Tibial nerve (tissue), 4 donors: ENCODE measurements at places on chromosomes 3 and 15. TPM values are rescaled to one million over a fixed set of nuclear protein-coding genes. Genes with fewer than 3 reads are reported as not detected.
A peak's percentile ranks its signal among the peaks of the same experiment; 100 is the strongest.

SNTN gene
- not detected for total RNA-seq

LTF gene
- total RNA-seq = not detected

EXD1 gene
- total RNA-seq = not detected

ABI3BP gene
- total RNA-seq = 148 TPM

NBEAL2 gene
- total RNA-seq = 92.1 TPM

DPPA4 gene
- total RNA-seq = not detected

CYP19A1 gene
- 124 TPM for total RNA-seq

GRCh38 chr3:107745354-107745753 is 222.6 kb downstream of the BBX start:
- no peak overlapping the region for H3K4me3 ChIP-seq
- DNase-seq = no peak
- no peaks in the 10 kb centered on the region for H3K36me3 ChIP-seq
- no peaks in the 10 kb centered on the region for H3K27me3 ChIP-seq

DNA sequence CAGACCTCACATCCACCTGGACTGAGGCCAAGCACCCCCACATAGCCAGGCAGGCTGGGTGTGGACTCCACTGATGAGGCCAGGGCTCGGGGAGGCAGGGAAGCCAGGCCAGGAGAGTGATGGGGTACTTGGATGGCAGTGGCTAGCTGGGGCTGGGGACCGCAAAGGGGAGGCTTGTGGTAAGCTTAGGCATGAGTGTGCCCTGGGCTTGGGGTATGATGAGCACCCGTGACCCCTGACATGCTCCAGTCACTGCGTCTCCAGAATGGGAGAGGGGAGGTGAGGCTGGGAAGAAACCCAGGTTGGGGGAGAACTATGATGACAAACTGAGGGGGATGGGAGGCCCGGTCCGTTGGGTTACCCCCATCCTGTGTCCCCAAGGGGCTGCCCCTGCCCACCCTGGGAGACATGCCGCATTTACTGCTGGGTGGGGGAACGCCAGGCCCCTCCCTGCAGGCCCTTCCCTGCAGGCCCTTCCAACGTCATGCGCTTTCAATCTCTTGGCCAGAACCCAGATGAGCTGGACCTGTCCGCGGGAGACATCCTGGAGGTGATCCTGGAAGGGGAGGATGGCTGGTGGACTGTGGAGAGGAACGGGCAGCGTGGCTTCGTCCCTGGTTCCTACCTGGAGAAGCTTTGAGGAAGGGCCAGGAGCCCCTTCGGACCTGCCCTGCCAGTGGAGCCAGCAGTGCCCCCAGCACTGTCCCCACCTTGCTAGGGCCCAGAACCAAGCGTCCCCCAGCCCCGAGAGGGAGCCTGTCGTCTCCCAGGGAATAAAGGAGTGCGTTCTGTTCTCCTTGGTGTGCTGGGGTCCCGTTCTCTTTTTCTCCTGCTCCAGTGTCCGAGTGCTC is 34.1 kb downstream of the TSPAN3 start:
- H3K36me3 ChIP-seq = no peaks in the 10 kb centered on the region
- H3K27ac ChIP-seq = no peak overlapping the region
- no peak overlapping the region for H3K4me3 ChIP-seq

DNA sequence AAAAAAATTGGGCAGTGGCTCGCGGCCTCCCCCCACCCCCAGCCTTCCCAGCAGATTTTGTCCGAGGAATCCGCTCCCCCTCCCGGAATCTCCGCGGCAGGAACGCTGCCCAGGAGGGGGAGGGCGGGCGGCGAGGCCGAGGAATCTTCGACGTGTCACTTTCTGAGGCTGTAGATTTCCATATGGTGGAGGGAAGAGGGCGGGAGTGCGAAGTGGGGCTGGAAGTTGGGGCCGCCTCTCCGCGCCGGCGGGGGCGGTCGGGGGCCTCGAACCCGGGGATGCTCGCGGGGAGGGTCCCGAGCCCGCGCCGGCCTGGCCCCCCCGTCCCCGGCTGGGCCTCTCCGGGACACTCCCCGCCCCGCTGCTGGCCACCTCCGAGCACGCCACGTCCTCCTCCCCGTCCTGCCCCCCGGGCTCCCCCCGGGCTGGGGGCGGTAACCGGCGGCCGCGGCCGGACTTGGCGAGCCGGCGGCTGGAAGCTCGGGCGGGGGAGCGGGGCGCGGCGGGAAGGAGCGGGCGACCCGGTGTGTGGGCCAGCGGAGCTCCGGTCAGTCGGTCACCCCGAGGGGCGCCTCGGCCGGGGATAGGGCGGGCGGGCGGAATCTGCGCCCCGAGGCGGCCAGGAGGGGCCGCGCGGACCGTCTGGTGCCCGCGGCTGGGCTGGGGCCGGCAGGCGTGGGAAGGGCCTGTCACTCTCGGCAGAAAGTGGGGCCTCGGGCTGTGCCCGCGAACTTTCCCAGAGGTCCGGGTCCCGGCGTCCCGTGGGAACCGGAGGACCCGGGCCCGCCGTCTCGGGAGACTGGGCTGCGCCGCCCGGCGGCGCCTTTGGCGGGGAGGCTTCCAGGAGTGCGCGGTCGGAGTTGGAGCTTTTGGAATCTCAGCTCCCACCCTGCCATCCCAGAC is 951 bp downstream of the FNDC3B start:
- H3K4me3 ChIP-seq = peak overlapping the region; percentile 98
- H3K4me1 ChIP-seq = no peaks in the 10 kb centered on the region
- peaks cover 4% of the 10 kb centered on the region for H3K36me3 ChIP-seq
- H3K27ac ChIP-seq = peak overlapping the region; percentile 100

- H3K27ac ChIP-seq = no peak overlapping the region
- no peak for DNase-seq
- no peaks in the 10 kb centered on the region for H3K27me3 ChIP-seq
- H3K36me3 ChIP-seq = no peaks in the 10 kb centered on the region
- no peak overlapping the region for H3K4me3 ChIP-seq
- H3K4me1 ChIP-seq = no peaks in the 10 kb centered on the region
Observed at GRCh38 chr3:45214061-45214680, 11.9 kb downstream of the TMEM158 start.

GRCh38 chr3:132360717-132361116 is 43.5 kb downstream of the ACP3 start:
- no peaks in the 10 kb centered on the region for H3K27me3 ChIP-seq
- H3K4me3 ChIP-seq = no peak overlapping the region
- no peak for DNase-seq
- no peaks in the 10 kb centered on the region for H3K36me3 ChIP-seq
- H3K4me1 ChIP-seq = no peaks in the 10 kb centered on the region

GRCh38 chr15:82900511-82901060 is 51.9 kb downstream of the HOMER2 start:
- no peaks in the 10 kb centered on the region for H3K27me3 ChIP-seq
- H3K4me1 ChIP-seq = no peaks in the 10 kb centered on the region
- H3K36me3 ChIP-seq = no peaks in the 10 kb centered on the region
- no peak for DNase-seq
- no peak overlapping the region for H3K27ac ChIP-seq

DNA sequence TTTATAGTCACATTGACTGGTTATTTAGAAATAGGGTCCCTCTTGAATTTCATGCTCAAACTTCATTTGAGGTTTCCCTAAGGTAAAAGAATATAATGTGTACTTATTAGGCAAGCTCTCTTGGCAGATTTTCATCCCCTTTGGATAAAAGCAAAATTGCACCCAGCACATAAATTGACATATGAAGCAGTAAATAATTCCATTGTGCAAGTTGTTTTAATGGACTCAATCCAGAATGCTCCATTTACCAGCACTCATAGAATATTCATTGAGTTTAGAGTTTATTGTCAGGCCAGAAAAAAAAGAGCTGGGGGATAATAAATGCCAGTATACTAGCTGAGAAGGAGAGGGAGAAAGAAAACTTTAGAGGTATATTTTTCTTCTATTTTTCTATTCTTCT is 136.8 kb downstream of the TPRG1 start:
- H3K4me1 ChIP-seq = no peaks in the 10 kb centered on the region
- no peaks in the 10 kb centered on the region for H3K27me3 ChIP-seq
- H3K27ac ChIP-seq = no peak overlapping the region
- H3K4me3 ChIP-seq = no peak overlapping the region
- no peaks in the 10 kb centered on the region for H3K36me3 ChIP-seq

- H3K4me3 ChIP-seq = no peak overlapping the region
- no peaks in the 10 kb centered on the region for H3K36me3 ChIP-seq
- H3K27ac ChIP-seq = no peak overlapping the region
- no peaks in the 10 kb centered on the region for H3K4me1 ChIP-seq
Observed at GRCh38 chr15:33419701-33420100, 108.9 kb downstream of the RYR3 start.

GRCh38 chr3:152243301-152243711 is 25.4 kb upstream of the MBNL1 start:
- H3K36me3 ChIP-seq = no peaks in the 10 kb centered on the region
- DNase-seq = no peak
- no peaks in the 10 kb centered on the region for H3K27me3 ChIP-seq

GRCh38 chr3:7512048-7512447 is 651.1 kb downstream of the GRM7 start:
- H3K4me3 ChIP-seq = no peak overlapping the region
- no peaks in the 10 kb centered on the region for H3K4me1 ChIP-seq
- no peak overlapping the region for H3K27ac ChIP-seq
- no peaks in the 10 kb centered on the region for H3K27me3 ChIP-seq
- DNase-seq = no peak

DNA sequence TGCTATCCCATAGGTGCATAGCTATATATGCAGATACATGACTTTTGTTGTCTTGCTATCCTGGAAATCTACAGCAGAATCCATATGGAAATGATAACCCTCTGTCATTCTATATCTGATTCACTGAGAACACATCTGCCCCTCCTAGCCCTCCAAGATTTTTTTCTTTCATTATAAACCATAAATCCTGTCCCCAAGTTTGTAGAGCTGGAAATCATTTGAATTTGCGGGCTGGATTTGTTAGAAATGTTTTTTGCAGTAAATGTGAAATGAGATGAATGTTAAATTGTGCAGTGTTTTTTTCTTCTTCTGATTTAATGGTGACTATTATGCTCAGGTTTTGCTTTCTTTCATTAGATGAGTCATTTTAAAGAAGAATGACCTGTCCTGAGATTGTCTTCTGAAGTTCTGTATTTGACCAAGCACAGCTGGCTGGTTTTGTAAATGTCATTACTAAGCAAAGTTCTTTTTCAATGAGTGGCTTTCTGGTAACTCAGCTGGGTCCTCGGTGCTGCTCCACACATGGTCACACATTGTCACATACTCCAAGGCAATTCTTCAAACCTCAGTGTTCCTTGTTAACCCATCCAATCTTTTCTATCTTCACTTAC is 25.3 kb upstream of the ABHD17C start:
- no peaks in the 10 kb centered on the region for H3K4me1 ChIP-seq
- H3K36me3 ChIP-seq = no peaks in the 10 kb centered on the region
- H3K27me3 ChIP-seq = no peaks in the 10 kb centered on the region
- no peak overlapping the region for H3K4me3 ChIP-seq
- no peak for DNase-seq

DNA sequence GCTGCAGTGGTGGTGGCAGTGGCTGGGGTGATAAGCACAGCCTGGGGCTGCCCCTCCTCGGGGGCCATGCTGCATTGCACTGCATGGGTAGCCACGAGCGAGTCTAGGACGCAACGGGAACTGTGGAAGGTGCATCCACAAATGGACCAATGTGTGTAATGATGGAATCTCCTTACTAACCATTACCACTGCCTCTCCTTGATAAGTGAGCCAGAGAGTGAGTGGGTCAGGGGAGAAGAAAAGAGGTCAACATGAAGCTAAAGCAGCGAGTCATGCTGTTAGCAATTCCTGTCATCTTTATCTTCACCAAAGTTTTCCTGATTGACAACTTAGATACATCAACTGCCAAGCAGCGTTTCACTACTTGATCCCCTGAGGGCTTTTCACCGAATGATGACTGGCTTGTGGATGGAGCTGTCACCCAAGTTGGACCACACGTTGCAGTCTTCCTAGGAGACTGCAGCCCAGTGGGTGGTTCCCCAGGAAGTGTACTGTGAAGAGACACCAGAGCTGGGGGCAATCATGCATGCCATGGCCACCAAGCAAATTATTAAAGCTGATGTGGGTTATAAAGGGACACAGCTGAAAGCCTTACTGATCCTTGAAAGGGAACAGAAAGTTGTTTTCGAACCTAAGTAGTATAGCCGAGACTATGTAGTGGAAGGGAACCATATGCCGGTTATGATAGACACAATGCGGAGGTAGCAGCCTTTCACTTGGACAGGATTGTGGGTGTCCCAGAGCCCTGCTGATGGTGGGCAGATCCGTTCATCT is 20.6 kb downstream of the SAMD7 start:
- no peak overlapping the region for H3K27ac ChIP-seq
- no peaks in the 10 kb centered on the region for H3K36me3 ChIP-seq
- no peak overlapping the region for H3K4me3 ChIP-seq
- no peak for DNase-seq
- H3K4me1 ChIP-seq = no peaks in the 10 kb centered on the region
- H3K27me3 ChIP-seq = no peaks in the 10 kb centered on the region

GRCh38 chr3:127632035-127632820 is 3.2 kb downstream of the PODXL2 start:
- DNase-seq = no peak
- no peak overlapping the region for H3K4me3 ChIP-seq
- H3K27ac ChIP-seq = no peak overlapping the region

DNA sequence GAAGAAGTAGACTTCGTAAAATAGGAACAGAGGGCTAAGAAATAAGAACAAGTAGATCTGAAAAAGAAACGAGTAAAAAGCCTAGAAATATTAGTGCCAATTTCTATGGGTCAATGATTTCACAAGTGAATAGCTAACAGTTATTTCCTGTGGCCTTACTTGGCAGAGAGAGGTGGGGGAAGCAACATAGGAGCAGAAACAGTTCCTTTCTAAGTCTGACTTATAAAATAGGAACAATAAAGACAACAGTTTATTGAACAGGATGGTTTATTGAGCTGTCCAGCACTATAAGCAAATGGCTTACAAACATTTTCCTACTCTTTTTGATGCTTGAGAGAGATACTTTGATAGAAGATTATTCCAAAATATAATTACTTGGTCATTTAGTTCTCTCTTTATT is 37.9 kb downstream of the AGTR1 start:
- H3K36me3 ChIP-seq = no peaks in the 10 kb centered on the region
- no peak overlapping the region for H3K4me3 ChIP-seq
- no peak for DNase-seq
- H3K27ac ChIP-seq = no peak overlapping the region

- no peaks in the 10 kb centered on the region for H3K36me3 ChIP-seq
- DNase-seq = no peak
- H3K4me3 ChIP-seq = no peak overlapping the region
- H3K27me3 ChIP-seq = no peaks in the 10 kb centered on the region
- H3K27ac ChIP-seq = no peak overlapping the region
- no peaks in the 10 kb centered on the region for H3K4me1 ChIP-seq
Observed at GRCh38 chr3:46314517-46314916, 39.4 kb upstream of the CCR2 start.

GRCh38 chr3:25372167-25372566 is 55.9 kb upstream of the RARB start:
- no peaks in the 10 kb centered on the region for H3K27me3 ChIP-seq
- DNase-seq = no peak
- no peak overlapping the region for H3K4me3 ChIP-seq
- no peaks in the 10 kb centered on the region for H3K36me3 ChIP-seq

- H3K27ac ChIP-seq = peak within 1 kb of the TSS; percentile 41
- H3K4me3 ChIP-seq = peak within 1 kb of the TSS; percentile 41
- H3K27me3 ChIP-seq = no peaks in the 10 kb centered on the region
- DNase-seq = no peak
Observed at GRCh38 chr15:23565395-23566070, at the start of gene MKRN3. MKRN3 (plus strand) TSS chr15:23565674; CDS start chr15:23565783, 109 bp downstream.
